ENCODE measurements at places on chromosomes 11 and 22.

DNA sequence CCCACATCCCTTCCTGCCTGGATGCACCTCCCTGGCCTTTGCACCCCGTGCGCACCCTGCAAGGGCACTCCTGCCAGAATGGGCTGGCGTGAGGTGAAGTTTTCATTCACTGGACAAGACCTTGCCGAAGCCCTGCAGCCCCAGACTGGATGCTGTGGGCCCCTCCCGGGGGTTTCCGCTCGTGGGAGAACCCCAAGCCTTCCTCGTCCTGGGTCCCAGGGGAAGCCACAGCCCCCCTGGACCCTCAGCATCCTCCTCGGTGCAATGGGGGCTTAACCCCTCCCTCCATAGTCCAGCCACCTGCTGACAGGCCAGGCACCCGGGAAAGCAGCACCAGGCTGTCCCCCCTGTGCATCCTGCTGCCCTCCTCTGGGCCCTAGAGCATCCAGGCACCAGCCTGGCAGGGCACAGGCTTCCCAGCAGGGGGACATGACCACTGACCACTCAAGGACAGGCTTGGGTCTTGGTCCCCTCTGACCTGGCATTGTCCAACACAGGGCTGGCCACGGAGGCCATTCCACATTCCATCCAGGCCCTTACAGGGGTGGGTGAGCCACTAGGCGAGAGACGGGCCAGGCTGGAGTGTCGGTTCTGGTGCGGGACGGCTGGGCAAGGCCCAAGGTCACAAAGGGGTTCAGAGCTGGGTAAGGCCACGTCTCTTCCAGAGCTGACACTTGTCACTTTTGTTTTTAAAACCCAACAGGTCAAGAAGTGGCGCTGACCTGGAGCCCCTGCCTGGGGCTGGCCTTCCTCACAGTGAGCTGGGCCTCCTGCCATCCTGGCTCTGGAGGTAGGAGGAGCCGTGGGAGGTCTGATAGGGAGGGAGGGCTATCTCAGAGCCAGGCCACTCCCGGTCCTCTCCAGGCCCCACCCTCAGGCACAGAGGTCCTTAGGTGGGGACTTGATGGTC lies 41.5 kb upstream of the PPARA start:
- DNase-seq = no peak

DNA sequence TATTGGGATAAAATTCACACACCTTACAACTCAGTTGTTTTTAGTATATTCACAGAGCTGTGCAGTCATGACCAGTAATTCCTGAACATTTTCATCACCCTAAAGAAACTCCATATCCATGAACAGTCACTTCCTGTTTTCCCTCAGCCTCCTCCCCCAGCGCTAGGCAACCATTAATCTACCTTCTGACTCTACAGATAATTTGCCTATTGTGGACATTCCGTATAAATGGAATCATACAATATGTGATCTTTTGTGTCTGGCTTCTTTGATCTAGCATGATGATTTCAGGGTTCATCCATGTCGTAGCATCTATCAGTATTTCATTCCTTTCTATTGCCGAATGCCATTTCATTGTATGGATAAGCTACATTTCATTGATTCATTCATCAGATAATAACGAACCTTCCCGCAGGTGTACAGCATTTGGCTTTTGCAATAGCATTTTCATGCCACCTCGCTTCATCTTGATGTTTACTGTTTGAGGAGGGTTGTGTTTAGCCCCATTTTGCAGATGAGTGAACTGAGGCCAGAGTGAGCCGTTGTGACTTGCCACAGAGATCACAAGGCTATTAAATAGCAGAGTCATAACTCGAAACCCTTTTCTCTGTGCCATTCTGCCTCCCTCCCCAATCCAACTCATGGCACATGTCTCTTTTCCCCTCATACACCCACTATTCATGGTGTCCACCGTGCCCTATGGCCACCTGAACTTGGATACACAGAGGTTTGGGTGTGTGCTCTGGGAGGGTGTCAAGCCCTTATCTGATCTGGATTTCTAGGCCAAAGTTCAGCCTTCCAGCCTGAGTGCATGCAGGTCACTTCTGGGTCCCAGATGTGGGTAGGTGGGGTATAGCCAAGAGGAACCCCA lies 11.1 kb upstream of the MYH9 start:
- DNase-seq = no peak

DNA sequence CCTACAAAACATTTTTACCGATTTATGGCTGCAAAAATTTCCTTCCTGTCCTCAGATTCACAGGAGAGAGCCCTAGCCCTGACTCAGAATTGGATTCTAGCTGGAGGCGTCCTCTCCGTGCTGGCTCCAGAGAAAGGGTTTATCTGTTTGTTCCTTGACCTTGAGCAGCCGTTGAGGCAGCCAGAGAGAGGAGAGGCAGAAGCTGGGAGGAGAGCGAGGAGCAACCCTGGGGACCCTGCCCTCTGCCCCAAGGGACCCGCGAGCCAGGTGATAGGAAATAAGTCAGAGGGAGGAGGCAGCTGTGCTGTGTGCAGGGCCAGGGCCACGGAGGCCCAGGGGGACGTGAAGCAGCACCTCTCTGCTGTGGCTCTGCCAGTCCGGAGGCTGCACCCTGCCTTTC lies 75.6 kb downstream of the IGLL1 start:
- DNase-seq = no peak

DNA sequence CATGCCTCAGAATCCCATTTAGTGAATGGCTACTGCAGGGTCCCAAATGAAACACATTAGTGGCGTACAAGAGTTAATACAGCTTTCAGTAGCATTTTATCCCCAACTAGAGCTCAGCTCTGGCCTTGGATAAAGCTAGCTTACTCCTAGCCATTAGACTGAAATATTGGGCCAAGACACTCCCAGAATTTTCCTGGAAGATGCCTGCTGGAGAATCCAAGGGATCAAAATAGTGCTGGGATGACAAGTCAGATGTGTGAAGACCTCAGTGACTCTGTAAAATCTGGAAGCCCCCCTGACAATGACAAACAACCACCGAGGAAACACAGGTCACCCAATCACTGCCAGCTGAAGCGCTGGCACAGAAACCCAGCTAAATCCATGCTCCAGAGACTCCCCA lies 303.1 kb upstream of the SORL1-AS1 start:
- no peak for DNase-seq

- DNase-seq = no peak
Measured at GRCh38 chr22:27879923-27880322, 39.1 kb downstream of the PITPNB start.
